ENCODE measurements at places on chromosomes 4 and X.
A peak's percentile ranks its signal among the peaks of the same experiment; 100 is the strongest.

DNA sequence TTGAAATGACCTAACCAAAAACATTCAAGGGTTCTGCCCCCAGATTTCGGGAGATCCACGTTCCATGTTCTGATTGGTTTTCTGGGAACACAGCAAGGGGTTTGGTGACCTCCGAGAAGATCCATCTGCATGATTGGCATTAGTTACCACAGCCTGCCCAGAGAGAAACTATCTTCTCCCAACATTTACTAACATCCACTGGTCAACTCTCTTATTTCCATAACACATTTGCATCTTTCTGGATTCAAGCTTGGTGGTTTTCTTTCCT is 15.6 kb downstream of the SHOX start:
- peaks cover 13% of the 10 kb centered on the region for H3K4me1 ChIP-seq
- no peak overlapping the region for H3K4me3 ChIP-seq
- no peak overlapping the region for H3K27ac ChIP-seq
- H3K36me3 ChIP-seq, result no peaks in the 10 kb centered on the region

DNA sequence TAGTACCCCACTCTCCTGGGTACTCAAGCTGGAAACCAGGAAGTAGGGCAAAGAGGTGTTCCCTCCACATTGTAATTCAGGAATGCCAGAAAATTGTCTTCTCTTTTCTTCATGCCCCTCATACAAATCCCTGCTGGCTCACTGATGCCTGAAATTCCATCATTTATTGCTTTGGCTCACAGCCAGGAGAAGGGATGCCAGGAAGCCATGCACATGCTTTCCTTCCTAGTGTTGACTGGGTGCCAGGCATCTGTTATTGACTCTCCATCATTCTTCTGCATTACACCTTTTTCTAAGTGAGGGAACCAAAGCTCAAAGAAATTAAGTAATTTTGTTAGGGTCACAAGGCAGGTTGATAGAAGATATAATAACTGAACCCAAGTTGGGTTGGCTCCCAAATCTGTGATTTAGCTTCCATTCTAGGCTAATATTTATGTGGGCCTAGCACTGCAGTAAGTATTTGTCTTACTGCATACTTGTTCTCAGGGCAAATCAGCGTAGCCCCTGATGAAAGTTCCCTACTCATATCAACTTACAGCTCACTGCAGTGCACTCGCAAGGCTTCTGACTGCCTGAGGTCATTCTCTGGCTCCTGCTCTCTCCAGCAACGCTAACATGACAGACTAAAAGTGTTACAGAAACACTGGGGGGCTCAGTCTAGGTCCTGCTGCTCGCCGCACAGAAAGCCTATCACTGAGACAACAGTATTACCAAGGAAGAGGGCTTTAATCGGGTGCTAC is 89.0 kb downstream of the TRAPPC11 start:
- H3K27me3 ChIP-seq, result no peaks in the 10 kb centered on the region
- DNase-seq, result no peak
- no peak overlapping the region for H3K4me3 ChIP-seq
- no peak overlapping the region for H3K27ac ChIP-seq
- H3K4me1 ChIP-seq, result no peaks in the 10 kb centered on the region

GRCh38 chr4:152098365-152099060 is 337.7 kb upstream of the GATB start:
- no peak overlapping the region for H3K4me3 ChIP-seq
- no peaks in the 10 kb centered on the region for H3K27me3 ChIP-seq
- H3K4me1 ChIP-seq, result peaks cover 3% of the 10 kb centered on the region
- no peaks in the 10 kb centered on the region for H3K36me3 ChIP-seq
- DNase-seq, result no peak

- H3K27me3 ChIP-seq, result no peaks in the 10 kb centered on the region
- no peaks in the 10 kb centered on the region for H3K4me1 ChIP-seq
- peak overlapping the region; percentile 33 for H3K27ac ChIP-seq
- no peaks in the 10 kb centered on the region for H3K36me3 ChIP-seq
These were observed 23.9 kb upstream of the TMSB4X start for GRCh38 chrX:12950851-12951594.

Data from tibial nerve (tissue), 4 donors.